Mucosa of gallbladder (tissue), 1 donor: ENCODE measurements at places on chromosomes 11 and 22.

GRCh38 chr11:832529-833113 lies at the start of gene CD151:
Gene CD151 (plus strand): TSS chr11:832952. CDS start chr11:836070, 3,118 bp downstream.
- DNase-seq = no peak

GRCh38 chr22:45446216-45446615 lies 32.7 kb downstream of the RIBC2 start:
- no peak for DNase-seq

DNA sequence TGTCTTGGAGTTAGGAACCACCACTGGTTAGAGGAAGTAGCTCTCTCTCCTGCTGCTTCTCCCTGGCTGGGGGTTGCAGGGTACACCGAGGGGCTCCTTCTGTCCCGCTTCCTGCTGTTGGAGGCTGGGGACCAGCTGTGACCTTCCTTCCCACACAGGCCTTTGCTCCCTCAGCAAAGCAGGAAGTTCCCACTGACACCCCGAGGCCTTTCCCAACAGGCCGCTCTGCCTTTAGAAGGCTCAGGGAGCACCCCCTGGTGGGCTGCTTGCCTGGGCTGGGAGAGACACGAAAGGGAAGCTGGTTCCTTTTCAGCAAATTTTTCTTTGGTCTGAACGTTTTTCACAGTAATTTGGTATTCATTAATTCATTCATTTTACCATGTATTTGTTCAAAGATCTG lies 527.9 kb upstream of the B3GAT1 start:
- no peak for DNase-seq

DNA sequence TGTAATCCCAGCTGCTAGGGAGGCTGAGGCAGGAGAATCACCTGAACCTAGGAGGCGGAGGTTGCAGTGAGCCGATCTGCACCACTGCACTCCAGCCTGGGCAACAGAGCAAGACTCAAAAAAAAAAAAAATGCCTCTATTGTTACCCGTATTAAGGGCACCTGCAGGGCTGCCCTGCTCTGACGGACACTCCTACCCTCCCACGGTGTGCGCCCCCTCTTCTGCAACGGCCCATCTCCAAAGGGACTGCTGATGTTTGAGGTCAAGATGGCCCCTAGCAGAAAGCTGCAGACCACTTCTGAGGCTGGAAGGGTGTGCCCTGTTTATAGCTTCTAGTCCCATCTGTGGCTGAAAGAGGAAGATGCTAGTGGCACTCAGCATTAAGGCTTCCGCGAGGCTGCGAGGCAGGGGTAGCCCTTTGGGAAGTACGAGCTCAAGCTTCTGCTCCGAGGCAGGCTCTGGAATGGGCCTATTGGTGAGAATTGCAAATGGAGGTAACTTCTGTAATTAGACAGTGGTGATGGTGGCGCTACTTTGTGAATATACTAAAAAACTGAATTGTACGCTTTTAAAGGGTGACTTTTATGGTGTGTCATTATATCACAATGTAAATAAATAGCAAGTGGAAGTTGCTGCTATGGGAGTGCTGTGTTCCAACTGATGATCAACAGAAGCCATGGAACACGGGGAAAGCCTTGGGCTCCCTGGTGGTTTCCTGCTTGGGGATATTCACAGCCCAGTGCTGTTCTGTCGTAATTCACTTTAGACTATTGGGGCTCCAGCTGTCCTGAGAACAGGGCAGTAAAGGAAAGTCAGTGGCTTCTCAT lies 24.3 kb downstream of the ARFGAP2 start:
- no peak for DNase-seq

DNA sequence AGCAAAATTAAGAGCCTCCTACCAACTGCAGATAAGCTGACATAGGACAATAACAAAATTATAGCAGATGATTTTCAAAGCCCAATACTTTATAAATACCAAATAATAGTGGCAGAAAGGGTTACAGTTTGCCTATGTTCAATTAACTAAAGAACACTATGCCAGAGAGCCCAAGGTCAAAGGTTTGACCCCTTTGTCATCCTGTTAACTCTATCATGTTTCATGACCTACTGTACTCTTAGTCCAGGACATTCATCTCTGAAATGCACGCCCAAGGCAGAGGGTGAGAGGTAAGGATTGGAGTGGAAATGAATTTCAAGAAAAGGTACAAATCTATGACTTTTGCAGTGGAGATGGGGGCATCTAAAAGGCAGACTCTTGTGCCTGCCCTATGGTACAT lies 70.6 kb downstream of the DDIAS start:
- DNase-seq = no peak

- DNase-seq = no peak
These were observed 83.4 kb downstream of the SCN3B start for GRCh38 chr11:123570939-123571580.

DNA sequence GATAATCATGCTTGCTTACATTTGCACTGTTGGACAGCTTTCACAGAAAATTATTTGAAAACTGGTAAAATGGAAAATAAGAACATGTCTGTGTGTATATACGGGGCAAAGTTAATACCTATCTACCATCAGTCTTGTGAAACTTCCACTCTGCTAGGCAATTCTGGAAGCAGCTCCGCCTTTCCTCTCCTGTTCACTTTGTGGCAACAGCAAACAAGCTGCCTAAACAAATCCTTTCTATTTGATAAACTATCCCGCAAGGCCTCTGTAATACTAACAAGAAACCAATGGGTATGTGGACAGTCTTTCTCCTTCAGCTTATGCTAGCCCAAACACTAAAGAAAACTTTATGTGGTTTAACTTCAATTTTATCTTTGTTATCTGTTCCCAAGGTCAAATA lies 39.2 kb upstream of the RAPSN start:
- DNase-seq = no peak
